Osteocyte (in vitro differentiated cells): ENCODE measurements at places on chromosomes 2 and 18. TPM values are rescaled to one million over a fixed set of nuclear protein-coding genes. Genes with fewer than 3 reads are reported as not detected.

- no peak for DNase-seq
Measured at GRCh38 chr2:60246583-60246982, 306.9 kb downstream of the BCL11A start.

GRCh38 chr2:236405357-236405756 is 141.2 kb upstream of the ASB18 start:
- no peak for DNase-seq

Gene LYPD6B
- total RNA-seq: 13.5 and 14.5 TPM in 2 replicates

GRCh38 chr2:178477443-178478129 is 814 bp downstream of the FKBP7 start:
- no peak for DNase-seq

GRCh38 chr2:235856151-235856854 is 311.9 kb downstream of the GBX2 start:
- DNase-seq: no peak

Gene IL37
- not detected in 2 replicates for total RNA-seq

GRCh38 chr2:9637330-9637729 is 6.5 kb upstream of the YWHAQ start:
- no peak for DNase-seq

Gene E2F6
- total RNA-seq: 14.8 and 16.9 TPM in 2 replicates
